LoVo (cell line): ENCODE measurements at places on chromosomes 6 and 20.

DNA sequence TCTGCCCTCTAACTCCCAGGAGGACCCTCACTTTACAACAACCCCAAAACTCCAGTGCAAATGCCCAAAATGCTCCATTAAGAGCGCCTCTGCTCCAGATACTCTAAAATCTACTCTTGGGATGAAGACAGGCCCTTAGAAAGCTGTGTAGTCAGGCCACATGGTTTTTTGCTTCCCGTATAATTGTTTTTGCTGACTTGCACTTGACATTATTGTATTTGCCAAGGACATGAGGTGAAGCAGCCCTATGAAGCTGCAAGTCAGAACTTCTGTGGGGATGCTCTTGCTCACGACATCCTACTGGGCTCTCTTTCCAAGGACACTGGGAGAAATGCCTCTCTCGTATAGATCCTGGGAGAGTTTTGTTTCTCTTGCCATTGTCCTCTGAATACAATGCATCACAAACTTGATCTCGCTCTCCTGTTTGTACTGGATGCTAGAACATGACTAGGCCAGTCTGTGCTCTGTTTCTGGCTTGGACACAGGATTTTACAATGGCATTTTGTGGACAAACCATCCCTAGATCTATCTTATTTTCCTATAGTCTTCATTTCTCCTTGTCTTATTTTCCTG is 177.2 kb upstream of the DTNBP1 start:
- DNase-seq, result no peak

DNA sequence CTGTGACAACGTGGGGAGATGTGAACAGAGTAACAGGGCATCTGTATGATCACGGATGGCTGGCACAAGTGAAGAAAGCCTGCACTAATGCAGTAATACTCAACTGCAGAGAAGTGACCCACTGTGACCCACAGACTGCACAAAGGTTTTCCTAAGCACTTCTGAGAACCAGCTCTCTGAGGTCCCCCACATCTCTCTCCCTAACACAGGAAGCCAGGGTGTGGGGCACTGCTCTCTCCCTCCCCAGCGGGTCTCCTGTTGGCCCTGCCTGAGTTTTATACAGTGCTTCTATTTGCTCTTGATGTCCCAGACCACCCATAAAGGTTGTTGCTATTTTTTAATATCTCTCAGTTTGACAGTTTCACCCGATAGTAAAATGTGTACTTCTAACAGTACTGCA is 11.3 kb downstream of the APMAP start:
- DNase-seq, result no peak

DNA sequence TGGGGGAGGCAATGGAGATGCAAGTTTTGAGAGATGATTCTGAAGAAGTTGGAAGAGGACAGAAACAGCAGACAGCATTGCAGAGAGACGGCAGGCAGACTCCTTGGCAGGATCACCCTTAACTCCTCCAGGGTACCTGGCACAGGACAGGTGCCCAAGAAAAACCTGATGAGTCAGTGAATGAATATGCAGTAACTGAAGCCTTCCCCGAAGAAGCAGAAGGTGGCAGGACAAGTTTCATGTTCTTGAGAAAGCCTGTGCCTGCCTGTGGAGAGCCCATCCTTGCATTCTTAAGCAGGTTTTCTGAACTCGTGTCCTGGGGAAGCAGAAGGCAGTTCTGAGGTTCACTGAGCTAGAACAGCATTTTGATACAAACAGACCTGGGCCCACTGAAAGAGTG is 79.6 kb upstream of the SASH1 start:
- no peak for DNase-seq

- DNase-seq, result no peak
Observed at GRCh38 chr20:53699906-53700305, 106.3 kb upstream of the ZNF217 start.

GRCh38 chr6:77487808-77488425 is 24.6 kb upstream of the HTR1B start:
- peak; percentile 24 for DNase-seq

- DNase-seq, result no peak
Observed at GRCh38 chr6:167934426-167934864, 63.0 kb upstream of the KIF25 start.

GRCh38 chr6:24856901-24857670 is 58.4 kb upstream of the ARMH2 start:
- no peak for DNase-seq

GRCh38 chr6:149248693-149249369 is 68.7 kb upstream of the TAB2 start:
- DNase-seq, result peak; percentile 51

- no peak for DNase-seq
Observed at GRCh38 chr6:37239526-37239925, 18.0 kb upstream of the TBC1D22B start.

DNA sequence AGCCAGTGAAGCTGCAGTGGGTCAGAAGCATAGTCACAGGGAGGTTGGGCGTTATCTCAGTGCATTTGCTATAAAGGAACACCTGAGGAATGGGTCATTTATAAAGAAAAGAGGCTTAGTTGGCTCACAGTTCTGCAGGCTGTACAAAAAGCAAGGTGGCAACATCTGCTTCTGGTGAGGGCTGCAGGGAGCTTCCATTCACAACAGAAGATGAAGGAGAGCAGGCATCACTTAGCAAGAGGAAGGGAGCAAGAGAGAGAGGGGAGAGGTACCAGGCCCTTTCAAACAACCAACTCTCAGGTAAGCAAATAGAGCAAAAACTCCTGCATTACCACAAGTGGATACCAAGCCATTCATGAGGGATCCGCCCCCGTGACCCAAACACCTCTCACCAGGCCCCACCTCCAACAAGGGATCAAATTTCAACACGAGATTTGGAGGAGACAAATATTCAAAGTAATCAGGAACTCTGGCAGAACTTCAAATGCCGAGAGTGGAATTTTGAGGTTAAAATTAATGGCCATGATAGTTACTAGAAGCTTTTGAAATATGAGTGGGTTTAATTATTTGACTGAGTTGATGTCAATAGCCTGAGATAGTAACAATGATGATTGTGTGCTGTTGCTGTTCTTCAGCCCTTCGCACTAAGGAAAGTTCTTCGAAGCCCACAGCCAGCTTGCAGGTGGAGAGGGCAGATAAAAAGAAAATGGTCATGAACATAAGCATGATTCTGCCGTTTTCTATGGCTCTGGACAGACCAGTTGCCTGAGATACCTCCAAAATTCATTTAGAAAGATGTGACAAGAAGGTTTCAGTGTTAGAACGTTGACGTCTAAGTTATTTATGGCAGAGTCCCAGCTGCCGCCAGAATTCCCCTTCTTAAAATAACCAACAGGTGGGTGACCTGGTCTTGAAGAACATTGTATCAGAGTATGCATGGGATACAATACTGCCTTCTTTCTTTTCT is 55.3 kb upstream of the ADTRP start:
- DNase-seq, result peak; percentile 19

- DNase-seq, result no peak
Observed at GRCh38 chr20:17443131-17443858, 87.9 kb downstream of the BFSP1 start.

- no peak for DNase-seq
Observed at GRCh38 chr20:12466915-12467314, 541.9 kb upstream of the SPTLC3 start.

DNA sequence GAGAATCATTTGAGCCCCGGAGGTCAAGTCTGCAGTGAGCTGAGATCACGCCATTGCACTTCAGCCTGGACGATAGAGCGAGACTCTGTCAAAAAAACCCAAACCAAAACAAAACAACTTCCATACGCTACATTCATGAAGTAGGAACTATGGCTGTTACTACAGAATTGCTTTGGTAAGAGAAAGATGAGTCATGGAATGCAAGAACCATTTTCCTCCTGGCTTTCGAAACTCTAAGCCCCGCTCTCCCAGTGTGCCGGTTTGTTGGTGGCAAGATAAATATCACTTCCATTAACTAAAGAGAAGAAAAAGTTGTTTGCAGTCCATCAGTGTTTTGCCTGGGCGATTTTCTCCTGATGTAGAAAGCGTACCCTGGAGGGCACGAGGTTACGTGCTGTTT is 61.3 kb downstream of the ZDHHC14 start:
- no peak for DNase-seq

DNA sequence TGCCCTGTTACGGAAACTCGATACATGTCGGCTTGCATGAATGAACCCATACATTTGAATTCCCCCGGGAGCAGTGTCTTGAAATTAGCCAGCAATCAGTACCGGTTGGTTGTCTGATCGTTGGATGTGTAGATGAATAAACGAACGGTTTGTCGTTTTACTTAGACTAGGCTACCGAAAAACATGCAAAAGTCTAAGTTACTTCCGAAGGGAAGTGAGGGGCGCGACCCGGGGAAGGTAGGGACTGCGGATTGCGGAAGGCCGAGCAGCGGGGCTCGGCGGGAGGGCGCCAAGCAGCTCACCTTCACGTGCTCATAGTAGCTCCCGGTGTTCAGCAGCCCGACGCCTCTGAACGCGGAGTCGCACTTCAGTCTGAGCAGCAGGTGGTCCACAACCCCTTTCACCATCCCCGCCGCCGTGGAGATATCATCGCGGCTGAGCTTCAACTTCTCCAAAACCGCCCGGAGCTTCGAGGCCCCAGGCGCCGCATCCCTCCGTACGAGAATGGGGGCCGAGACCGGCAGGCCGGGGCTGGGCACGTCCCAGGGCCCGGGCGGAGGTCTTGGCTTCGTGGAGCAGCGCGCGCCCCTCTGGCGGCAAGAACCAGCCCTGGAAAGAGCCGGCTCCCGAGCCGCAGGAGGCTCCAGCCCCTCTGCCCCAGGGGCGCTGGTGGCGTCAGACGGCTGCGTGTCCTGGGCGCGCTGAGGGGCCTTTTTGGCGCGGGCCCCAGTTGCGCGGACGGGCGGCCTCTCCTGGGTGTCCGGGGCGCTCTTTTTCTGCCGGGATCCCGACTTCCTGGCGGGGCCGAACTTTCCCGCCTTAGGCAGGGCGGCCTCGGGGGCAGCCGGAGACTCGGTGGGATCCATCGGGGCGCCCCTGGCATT is 632 bp downstream of the CGAS start:
- DNase-seq, result peak; percentile 42

DNA sequence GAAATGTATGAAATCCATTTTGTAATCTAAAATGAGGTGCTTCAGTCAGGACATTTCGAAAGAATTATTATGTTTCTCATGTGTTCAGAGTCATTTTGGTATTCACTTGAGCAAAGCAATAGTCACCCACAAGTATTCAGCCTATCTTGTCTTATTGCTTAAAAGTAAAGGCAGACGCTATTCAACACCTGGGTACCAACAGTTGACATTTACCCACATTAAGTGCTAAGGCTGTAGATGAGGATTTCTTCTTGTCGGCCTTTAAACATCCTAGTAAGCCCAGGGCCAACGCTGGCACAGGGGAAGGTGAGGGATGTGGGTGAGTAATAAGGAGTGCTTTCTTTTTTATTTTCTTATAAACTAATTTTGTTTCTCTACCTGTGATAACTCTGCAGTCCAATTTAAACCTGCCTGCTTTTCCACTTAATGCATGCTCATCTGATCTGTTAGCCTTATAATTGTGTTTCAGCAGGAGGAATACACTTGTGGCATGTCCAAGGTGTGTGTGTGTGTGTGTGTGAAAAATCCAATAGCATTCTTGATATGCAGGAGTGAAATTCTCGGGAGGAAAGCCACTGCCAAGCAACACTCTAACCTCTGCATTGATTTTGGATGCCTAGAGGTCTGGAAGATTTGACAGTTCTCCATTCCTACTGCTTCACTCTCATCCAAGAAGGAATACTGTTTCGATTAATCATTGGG is 252.0 kb downstream of the SOX4 start:
- no peak for DNase-seq

DNA sequence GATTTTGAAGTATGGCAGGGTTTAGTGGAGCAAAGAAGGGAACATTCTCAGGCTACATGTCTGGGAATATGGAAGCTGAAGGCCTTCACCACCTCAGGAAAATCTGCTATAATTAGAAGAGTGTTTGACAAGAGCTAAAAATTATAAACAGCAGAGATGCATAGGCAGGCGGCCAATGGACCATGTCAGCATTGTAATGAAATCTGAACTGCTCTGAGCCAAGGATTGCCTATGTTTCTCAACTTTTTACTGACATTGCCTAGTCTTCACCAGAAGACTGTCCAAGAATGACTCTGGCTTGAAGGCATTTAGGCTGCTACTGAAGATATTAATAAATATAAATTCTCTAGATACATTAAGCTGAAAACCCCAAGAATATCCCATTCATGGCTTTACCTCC is 84.1 kb downstream of the C6orf52 start:
- no peak for DNase-seq

GRCh38 chr20:21262812-21263211 is 40.3 kb upstream of the XRN2 start:
- DNase-seq, result no peak

GRCh38 chr20:2751878-2752566 is 48.4 kb downstream of the CPXM1 start:
- peak; percentile 39 for DNase-seq

DNA sequence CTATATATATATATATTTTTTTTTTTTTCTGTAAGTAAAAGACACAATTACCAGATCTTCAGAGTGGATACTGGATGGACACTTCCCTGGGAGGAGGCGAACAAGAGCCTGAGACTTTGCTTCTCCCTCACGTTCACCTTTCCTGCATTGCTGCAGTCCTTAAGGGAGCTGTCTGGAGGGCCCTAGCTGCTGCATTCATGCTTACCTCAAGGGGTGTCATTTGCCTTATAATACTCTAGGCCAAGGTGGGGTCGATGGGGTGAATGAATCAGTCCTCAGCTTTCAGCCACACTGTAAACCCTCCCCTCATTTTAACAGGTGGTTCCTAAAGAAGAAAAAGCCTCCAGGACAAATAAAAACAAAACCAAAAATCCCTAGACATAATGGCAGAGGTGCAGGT is 34.8 kb upstream of the CD83 start:
- DNase-seq, result no peak

DNA sequence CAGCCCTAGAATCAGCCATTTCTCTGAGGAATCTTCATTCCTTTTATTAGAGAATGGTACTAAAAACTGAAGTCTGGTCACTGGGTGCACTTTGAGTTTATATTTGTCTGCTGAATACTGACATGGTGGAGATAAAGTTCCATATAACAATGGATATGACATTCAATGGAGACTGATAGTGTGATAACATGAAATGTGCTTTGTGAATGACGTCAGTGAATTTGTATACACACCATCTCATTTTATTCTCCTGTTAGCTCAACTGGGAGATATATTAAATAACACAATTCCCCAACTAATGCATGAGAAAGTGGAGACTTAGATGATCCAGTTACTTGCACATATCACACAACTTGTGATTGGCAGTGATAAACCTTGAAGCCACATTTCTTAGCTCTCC is 446.7 kb downstream of the DOK5 start:
- DNase-seq, result no peak

DNA sequence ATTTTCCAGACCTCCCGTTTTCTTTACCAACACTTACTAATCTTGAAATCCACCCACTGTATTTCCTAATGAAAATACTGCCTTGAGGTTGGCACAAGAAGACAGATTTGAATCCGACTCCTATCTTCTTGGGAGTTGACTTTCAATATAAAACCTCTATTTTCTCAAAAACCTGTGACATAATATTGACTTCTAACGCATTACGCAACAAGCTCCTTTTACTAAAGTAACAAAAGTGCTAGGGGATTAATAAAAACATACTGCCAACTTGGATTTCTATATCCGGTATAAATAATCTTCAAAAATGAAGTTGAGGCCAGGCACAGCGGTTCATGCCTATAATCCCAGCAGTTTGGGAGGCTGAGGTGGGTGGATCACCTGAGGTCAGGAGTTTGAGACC is 382.0 kb downstream of the PREX1 start:
- DNase-seq, result no peak
